Effector memory CD4-positive, alpha-beta T cell (primary cell): ENCODE measurements at places on chromosomes 1 and 21.

- DNase-seq = no peak
These were observed 170.7 kb upstream of the POU3F1 start for GRCh38 chr1:38217316-38217715.

- no peak for DNase-seq
These were observed 56.5 kb downstream of the SDC3 start for GRCh38 chr1:30852026-30852425.

DNA sequence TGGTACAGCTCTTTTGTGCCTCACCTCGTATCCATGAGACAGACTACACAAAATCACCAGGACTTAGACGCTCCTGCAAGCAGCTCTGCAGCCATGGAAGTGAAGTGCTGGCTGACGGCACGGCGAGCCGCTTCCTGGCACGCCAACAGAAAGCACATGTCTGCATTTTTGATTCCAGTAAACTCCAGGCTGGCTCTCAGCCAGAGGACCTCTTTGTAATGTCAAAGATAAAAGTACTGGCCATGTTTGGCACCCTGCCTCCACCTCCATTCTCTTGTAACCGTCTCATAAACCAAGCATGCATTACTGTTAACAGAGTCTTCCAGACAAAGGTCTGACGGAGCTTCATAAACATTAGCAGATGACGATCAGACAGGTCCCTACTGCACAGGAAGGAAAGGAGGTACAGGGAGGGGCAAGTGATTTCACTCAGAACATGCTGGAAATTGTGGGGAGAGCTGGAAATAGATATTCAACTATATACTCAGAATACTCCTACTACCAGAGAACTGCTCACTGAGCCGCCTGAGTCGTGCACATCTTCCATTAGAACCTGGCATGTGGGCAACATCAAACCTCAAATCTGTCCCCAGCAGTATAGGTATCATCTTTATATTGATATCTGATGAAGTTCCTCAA is 632.0 kb downstream of the SMYD3 start:
- DNase-seq = no peak

GRCh38 chr1:221886743-221887414 is 145.0 kb upstream of the DUSP10 start:
- no peak for DNase-seq

DNA sequence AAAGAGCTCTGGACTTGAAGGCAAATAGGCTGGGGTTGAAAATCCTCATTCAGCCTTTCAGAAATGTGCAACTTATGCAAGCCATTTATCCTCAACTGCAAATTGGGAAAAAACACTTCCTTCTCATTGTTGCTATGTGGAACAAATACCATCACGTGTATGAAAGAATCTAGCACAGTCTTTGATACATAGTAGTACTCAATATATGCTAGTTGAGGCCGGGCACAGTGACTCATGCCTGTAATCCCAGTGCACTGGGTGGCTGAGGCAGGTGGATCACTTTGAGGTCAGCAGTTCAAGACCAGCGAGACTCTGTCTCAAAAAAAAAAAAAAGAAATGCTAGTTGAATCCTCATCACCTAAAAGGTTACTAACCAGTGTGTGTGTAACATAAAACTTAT is 8.2 kb downstream of the PI4KB start:
- no peak for DNase-seq

DNA sequence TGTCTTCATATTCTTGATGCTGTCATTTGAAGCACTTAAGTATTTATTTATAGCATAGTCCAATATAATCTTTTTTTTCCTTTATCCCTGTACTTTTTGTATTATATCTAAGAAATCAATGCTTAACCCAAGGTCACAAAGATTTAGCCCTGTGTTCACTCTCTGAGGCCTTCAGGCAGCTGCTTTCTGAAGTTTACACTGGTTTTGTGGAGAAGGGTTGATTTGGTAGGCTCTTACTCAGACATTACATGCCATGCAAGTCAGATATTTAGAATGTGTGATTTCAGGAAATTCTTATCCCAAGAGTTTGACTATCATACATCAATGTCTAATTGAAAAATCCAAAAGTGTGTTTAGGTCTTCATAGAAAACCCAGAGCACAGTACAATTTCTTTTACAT is 56.3 kb downstream of the PALMD start:
- no peak for DNase-seq

GRCh38 chr1:117366177-117367045 is 838 bp upstream of the MAN1A2 start:
- DNase-seq = peak; percentile 69

- no peak for DNase-seq
These were observed 51.4 kb upstream of the CR2 start for GRCh38 chr1:207402744-207403143.

DNA sequence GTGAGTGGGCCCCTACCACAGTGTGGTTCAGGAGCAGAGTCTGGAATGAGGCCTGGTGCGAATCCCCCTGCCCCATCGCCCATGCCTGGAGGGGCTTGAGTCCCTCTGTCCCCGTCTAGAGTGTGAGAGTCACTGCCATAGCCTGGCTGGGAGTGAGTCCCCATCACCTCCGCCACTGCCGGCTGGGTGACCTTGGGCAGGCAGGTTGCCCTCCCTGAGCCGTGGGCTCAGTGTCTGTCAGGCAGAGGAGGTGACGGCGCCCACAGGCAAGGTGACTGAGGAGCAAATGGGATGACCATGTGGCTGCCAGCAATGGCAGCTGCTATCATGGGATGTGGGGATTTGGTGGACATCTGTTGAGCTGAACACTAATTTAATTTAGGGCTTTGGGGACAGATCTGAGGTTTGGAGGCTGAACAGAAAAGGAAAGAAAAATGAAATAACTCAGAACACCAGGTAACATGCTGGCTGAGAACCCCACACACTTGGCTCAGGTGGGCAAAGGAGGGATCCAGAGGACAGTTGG is 38.1 kb upstream of the GPR153 start:
- DNase-seq = no peak

DNA sequence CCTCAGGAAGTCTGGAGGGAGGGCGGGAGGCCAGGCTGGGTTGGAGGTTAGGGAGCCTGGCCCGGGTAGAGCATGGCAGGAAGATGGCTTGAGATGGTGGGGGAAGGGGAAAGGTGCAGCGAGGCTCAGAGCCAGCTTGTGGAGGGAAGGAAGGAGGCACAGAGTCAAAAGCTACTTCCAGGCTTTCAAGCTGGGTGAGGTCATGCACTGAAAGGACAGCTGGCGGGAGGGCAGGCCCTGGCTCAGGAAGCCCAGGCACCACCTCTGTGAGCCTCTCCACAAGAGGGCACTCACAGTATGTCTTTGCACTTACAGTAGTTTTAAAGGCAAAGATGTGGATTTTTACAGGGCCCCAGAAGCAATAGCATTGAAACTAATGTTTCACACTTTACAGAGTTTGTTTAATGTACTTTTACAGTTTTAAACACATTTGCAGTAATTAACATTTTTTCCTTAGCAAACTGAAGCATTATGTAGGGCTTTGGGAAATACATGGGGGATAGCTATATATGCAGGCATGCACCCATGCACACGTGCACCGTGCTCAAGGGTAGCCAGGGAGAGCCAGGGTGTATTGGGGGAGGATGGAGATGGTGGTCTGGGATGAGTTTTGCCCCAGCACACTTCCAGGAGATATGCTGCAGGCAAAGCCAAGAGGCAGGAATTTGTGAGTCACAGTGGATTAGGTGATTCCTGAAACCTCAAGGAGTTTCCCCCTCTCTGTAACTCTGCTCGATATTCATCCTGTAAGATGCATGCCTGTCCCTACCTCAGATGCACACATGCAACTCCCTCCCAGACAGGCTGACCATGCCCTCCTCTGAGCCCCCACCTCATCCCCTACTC is 6.1 kb upstream of the ADAM15 start:
- no peak for DNase-seq

GRCh38 chr1:228175316-228176023 is 9.9 kb downstream of the IBA57 start:
- DNase-seq = no peak

DNA sequence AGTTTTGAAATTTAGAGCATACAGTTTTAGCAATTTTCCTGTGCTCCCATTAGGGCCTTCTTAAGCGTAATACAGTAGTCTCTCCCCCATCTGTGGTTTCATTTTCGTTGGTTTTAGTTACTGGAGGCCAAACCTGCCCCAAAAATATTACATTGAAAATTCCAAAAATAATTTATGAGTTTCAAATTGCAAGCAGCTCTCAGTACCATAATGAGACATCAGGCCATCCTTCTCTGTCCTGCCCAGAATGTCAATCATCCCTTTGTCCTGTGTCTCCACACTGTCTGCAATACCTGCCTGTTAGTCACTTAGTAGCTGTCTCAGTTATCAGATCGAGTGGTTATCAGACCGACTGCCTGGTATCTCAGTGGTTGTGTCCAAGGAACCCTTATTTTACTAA is 45.4 kb downstream of the ADSS2 start:
- DNase-seq = no peak

GRCh38 chr21:44932408-44933181 is 7.2 kb upstream of the SLX9 start:
- DNase-seq = peak; percentile 36

DNA sequence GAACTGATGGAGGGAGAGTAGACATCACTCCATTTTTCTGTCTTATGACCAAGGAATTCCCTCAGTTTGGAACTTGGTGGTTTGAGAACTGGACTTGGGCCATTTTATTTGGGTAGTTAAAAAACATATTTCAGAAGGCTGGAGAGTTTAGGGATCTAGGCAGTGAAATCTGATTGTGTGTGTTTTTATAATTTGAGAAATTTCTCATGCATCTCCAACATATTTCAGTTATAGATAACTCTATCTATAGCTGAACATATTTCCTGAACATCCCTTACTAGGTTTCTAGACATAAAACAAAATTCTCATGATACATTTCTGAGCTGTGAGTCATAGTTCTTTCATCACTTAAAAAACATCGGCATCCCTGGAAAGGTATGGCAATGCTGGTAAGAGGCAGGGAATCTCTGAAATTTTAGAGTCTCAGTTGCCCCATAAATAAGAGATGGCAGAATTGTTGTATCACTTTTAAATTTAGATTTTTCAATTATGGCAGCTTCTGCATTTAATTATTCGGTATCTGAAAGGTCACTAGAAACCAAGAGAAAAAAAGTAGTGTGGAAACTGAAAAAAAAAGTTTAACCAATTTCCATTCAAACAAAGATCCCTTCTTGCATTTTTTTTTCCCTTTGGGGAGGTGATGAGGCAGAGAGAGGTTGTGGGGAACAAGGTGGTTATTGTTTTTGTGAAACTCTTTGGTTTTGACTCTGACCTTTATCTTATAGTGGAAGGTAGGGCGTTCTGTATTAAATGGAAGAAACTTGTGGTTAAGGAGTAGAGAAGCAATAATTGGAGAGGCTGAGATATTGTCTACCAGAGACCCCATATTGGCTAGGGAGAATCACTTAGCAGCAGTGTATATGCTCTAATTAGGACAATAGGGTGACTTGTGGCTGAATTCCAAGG is 102.9 kb downstream of the FASLG start:
- DNase-seq = no peak

GRCh38 chr1:219687779-219688178 is 74.9 kb upstream of the ZC3H11B start:
- DNase-seq = no peak

DNA sequence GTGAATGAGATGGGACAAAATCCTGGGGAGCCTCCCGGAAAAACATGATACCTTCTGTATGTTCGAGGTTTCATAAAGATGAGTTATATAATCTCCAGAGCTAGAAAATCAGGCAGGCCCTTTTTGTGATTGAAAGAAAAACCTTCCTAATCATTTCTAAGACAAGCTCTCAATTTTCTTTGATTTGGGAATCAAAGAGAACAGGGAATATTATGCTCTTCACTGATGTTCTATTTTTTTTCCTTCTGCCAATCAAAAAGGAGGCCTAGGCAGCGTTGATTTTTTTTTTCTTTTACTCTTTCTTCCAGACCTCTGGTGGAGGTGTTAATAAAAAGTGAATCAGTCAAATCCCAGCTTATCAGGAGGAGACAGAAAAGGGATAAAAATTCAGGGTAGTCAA is 34.5 kb downstream of the DIRAS3 start:
- no peak for DNase-seq

DNA sequence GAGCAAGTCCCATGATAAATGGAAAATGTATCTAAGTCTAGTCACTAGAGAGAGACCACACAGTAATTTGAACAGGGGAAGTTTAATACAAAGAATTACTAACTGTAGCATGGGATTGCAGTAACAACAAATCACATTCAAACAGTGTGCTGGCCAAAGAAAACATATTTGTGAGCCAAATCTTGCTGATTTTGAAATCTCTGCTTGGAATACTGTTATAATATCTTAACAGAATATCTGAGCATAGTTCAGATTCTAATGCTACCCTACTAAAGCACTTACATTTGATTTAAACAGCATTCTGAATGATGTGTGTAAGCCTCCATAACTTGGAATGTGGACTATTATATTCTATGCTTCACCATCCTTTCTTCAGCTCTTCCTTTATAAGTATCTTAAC is 270.0 kb upstream of the BRINP3 start:
- no peak for DNase-seq

GRCh38 chr1:181135437-181135731 is 46.9 kb downstream of the IER5 start:
- no peak for DNase-seq

DNA sequence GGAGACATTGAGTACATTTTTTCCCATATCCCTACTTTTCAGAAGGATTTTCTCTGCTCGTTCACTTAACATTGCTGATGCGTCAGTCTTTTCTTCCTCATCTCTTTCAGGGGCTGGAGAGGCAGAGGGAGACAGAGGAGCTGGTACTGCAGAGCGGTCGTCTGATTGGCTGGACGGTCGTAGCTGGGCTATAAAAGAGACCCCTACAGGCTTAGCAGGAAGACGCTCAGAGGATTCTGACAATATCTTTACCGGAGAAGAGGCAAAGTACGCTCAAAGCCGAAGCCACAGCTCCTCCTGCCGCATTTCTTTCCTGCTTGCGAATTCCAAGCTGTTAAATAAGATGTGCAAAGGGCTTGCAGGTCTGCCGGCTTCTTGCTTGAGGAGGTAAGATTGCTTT is at the start of gene RGS4:
Gene RGS4, plus strand, starts transcription at position 220 of the 400 bp plus-strand sequence. Its CDS starts 124 bp downstream, at position 344.
- no peak for DNase-seq

DNA sequence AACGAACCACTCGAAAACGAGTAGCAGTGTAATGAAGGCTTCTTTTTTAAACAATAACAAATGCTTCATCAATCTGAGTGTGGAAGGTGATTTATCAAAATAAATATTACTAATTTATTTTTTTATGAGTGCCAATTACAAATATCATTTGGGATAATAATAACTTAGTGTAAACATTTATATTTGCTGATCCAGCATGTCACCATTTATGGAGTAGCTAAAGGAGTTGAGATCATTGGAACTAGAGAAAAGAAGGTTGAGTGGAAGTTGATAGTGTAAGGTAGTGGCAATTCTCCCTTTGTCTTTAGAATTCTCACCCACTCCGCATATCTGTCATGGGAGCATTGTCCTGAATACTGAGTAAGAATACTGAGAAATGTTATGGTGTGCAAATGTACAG is 67.1 kb upstream of the KIF26B start:
- DNase-seq = no peak

DNA sequence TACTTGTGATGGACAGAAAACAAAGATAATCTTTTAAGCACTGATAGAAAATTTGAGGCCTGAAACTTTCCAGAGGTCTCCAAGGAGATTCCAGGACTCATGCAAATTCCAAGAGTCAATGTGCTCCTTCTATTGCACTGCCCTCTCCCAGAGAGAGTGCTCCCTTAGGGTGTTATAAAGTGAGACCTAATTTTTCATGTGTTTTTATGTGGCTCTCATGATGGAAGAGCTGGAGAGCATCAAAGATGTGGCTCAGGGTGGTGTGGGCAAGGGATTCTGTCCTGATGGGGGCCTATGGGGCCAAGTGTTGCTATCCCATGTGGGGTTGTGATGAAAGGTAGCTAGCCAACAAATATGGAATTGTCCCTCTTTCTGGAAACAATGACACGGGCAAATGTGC is 101.3 kb downstream of the PRRX1 start:
- DNase-seq = no peak

- no peak for DNase-seq
These were observed 14.8 kb downstream of the MT1HL1 start for GRCh38 chr1:236989290-236990051.
